ENCODE measurements at places on chromosomes 2 and 18. TPM values are rescaled to one million over a fixed set of nuclear protein-coding genes. Genes with fewer than 3 reads are reported as not detected.

DNA sequence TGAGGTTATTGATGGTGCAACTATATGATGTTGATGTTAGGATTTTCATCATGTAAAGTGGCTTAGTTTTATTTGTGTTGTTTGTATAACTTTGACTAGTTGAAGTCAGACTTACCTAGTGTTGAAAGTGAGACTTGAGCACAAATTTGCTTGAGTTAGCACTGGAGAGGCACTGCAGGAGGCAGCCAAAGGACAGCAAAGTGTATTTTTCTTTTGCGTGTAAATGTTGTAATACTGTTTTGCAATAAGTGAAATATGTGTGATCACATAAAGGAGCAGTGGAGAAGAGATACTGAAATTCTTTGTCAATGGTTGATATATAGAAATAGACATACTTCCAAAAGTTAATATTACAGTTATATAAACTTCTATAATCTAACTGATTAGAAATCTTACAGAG lies 332.0 kb upstream of the RAB12 start:
- H3K27ac ChIP-seq: no peak overlapping the region
- H3K36me3 ChIP-seq: no peaks in the 10 kb centered on the region
- H3K4me3 ChIP-seq: no peak overlapping the region
- DNase-seq: no peak
- no peaks in the 10 kb centered on the region for H3K27me3 ChIP-seq
- H3K4me1 ChIP-seq: no peaks in the 10 kb centered on the region

- DNase-seq: no peak
- H3K36me3 ChIP-seq: no peaks in the 10 kb centered on the region
- no peak overlapping the region for H3K27ac ChIP-seq
- no peaks in the 10 kb centered on the region for H3K27me3 ChIP-seq
- no peaks in the 10 kb centered on the region for H3K4me1 ChIP-seq
- H3K4me3 ChIP-seq: no peak overlapping the region
These were observed 60.8 kb downstream of the NPAS2 start for GRCh38 chr2:100880730-100881129.

DUSP2 gene
- total RNA-seq: 28.1 TPM

SERPINB10 gene
- not detected for total RNA-seq

Data from Peyer's patch (tissue), 4 donors.